ENCODE measurements at places on chromosomes 16 and 17.

- DNase-seq: no peak
Measured at GRCh38 chr17:5580367-5580766, 3.9 kb downstream of the NLRP1 start.

DNA sequence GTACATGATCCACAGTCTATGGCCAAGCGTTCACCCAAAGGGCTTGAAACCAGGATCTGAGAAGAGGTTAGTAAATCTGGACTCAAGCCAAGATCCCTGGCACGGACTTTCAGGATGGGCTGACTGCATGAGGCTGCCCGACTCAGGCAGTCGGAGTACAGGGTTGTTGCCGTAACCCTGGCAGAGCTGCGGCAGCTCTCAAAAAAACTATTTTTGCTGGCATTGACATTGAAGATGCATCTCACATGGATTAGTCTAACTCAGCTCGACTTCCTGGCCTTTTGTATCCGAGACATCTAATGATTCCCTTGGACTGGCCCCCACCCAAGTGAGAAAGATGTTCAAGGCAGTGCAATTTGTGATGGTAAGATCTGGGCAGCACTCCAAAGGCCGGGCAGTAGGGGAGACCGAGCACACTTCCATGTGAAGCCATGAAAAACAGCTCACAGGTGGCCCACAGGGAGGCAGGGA is 6.2 kb downstream of the SLC47A1 start:
- DNase-seq: no peak

DNA sequence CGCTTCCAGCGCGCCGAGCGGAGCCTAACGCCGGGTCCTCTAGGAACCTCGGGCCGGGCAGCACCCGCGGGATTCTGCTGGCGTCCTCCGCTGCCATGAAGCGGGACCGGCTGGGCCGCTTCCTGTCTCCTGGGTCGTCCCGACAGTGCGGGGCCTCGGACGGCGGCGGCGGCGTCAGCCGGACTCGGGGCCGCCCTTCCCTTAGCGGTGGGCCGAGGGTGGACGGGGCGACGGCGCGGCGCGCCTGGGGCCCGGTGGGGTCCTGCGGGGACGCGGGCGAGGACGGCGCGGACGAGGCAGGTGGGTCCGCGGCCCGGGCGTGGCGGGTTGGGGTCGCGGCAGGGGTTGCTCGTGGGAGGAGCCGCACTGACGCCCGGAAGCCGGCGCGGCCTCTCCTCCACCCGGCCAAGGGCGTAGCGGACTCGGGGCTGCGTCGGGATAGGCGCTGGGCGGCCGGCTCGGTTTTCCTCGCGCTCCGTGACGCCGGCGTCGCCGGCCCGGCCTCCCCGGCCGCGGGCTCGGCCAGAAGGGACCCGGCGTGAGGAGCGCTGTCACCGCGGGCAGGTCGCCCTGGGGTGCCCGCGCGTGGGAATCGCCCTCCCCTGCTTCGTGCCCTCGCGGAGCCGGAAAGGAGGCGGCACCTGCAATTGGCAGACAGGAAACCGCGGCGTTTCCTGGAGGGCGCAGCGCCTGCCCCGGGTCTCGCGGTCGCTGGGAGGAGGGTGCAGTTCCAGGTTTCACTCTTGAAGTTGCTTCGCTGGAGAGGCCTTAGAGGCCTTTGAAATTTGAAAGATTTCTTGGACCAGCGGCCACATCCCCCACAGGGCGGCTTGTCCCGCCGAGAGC is 432 bp downstream of the ZNF276 start:
- peak; percentile 78 for DNase-seq

DNA sequence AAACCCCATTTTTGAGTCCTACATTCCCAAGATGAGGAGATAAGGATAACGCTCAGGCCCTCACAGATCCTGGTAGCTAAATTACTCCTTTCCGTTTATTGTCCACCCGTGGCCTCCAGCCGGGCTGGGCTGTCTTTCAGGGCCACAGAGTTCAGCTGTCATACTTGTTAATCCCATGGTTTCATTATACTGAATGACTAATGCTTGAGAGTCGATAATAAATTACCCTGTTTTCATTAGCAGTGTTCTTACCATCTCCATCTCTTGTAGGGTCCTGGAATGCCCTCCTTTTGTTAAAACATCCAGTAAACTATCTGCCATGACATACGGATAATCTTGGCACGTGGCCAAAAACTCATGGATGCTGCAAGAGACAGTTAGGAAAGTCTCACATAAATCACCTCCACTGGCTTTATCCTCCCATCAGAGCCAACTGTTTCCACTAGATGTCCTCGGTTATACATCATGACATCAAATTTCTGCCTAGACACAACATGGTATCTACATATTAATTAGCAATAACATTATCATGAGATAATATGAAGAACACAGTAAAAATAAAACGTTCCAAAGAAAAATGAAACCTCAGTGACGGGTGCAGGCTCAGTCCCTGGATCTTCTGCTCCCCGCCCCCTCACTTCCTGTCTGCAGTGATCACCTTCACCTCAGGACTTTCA is 45.3 kb downstream of the BRD7 start:
- no peak for DNase-seq

GRCh38 chr17:16507918-16508533 is 16.0 kb upstream of the LRRC75A start:
- no peak for DNase-seq

- no peak for DNase-seq
Measured at GRCh38 chr16:23110257-23110899, 38.9 kb downstream of the USP31 start.
